Naive B cell (primary cell): ENCODE measurements at places on chromosomes 11 and 22. TPM values are rescaled to one million over a fixed set of nuclear protein-coding genes. Genes with fewer than 3 reads are reported as not detected.

Gene LRRC10B
- polyA plus RNA-seq = not detected

- DNase-seq = no peak
These were observed 12.8 kb upstream of the SCGB1A1 start for GRCh38 chr11:62406034-62406433.

Gene SLC22A6
- polyA plus RNA-seq = not detected

Gene OR51I1
- not detected for polyA plus RNA-seq

DNA sequence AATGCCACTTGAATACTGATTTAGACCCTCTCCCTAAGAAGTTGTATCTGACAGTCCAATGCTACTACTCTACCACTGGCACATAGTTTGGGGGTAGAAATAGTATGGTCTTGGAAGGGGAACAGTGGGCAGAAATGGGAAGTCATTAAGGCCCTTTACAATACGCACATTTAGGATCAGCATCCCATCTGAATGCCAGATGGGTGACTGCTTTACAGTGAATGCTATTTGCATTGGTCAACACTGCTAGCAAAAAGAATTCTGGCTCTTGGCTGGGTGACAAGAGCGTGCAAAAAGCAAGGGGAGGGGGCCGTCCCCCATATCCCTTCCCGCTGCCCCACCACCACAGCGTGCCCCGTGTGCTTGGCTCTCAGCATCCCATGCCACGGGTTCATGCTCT lies 104.7 kb upstream of the BID start:
- no peak for DNase-seq

Gene TESMIN
- 1.6 TPM for polyA plus RNA-seq

Gene JAML
- polyA plus RNA-seq = 6.6 TPM

DNA sequence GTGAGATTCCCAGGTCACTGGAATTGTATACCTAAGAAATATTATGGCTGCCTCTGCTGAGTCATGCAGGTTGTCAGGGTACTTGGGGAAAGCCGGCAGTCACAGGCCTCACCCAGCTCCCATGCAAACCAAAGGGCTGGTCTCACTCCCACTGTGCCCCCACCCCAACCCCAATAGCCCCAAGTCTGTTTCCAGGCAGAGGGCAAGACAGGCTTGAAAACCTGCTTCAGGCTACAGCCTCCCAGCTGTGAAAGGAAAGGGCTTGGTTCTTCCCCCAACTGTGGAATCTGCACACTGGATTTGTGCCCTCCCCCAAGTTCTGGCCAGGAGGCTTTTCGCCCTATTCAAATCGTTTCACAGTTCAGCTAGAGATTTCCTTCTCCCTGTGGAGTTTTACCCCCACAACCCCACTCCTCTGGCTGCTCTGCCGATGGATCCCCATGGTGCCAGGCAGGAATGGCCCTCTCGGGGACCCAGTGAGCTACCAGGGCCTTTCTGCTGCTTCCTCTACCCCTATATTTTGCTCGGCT lies 37.0 kb upstream of the ABTB2 start:
- DNase-seq = no peak

DNA sequence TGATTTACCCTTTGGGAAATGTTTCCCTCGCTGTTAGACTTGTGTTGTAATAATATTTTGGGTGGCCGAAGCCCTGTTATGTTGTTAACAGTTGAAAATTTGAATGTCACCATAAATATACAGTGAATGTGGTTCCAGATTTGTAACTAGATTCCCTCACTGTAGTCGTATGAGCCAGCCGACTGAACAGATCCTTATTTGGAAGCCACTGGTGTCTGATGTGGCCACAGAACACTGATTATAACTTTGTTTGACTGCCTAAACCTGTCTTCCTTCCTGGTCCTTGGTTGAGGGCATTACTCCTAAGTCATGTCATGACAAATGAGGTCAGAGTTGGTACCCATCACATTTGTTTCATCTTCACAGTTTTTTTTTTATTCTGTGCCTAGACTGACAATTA lies 45.4 kb downstream of the YAP1 start:
- no peak for DNase-seq

DNA sequence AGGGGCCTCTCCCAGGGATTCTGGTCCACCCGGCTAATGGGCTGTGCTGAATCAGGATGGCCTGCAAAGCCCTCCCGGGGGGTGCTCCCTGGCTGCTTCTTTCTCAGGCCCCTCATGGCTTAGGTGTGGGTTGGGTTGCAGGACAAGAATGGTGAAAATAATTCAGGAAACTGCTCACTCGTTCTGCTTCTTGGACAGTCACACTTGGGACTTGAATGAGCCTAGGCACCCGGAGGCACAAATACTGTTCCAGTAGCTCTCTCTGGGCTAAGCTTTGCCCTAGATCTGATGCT lies 83.2 kb downstream of the TRIM29 start:
- no peak for DNase-seq

DNA sequence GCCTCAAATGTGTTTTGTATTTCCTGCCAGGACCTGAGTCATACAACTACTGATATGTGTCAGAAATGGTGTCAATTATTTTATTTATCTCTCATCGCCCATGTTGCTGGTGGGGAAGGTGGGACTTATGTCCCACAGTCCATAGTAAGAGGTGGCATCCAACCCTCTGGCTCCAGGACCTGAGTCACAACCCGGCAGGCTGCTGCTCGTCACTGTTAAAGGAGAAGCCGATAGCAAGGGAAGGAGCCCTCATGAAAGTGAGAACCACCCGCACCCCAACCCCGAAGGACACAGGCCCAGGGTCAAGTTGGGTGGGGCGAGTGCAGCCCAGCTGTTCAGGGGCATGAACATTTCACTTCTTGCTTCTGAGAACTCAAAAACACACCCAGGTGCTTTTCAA lies 33.1 kb upstream of the TP53I11 start:
- DNase-seq = no peak

GRCh38 chr11:22666688-22667439 lies 453 bp downstream of the GAS2 start:
- DNase-seq = no peak

DNA sequence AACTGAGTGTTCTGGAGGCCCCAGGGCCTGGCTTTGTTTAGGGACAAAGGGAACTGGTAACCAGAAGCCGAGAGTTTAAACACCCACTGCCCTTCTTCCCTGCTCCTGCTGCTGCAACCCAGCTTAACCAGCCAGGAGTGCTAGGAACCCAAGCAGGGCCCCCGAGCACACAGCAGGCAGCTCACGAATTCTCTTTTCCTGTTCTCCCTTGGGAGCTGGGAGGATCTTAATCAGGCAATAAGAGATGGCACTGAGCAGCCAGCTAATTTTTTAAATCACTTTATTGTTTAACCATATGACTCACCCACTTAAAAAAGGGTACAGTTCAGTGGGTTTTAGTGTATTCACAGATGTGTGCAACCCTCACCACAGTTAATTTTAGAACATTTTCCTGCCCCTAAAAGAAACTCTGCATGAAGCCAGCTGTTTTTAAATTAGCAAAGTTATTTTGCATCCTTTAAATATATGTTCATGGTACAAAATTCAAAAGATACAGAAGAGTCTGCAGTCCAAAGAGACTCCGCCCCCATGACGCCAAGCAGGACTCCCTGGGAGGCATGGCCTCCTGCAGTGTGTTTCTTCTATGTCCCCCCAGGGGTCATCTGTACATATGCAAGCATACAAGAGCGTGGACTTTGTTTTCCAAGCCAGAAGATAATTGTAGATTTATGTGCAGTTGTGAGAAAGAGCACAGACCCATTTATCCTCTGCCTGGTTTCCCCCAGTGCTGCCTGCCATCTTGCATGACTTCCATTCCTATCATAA lies 18.9 kb upstream of the PPP6R3 start:
- no peak for DNase-seq

Gene SERHL2
- 8.4 TPM for polyA plus RNA-seq

GRCh38 chr11:125141686-125142535 lies 22.6 kb upstream of the PKNOX2 start:
- peak; percentile 50 for DNase-seq

DNA sequence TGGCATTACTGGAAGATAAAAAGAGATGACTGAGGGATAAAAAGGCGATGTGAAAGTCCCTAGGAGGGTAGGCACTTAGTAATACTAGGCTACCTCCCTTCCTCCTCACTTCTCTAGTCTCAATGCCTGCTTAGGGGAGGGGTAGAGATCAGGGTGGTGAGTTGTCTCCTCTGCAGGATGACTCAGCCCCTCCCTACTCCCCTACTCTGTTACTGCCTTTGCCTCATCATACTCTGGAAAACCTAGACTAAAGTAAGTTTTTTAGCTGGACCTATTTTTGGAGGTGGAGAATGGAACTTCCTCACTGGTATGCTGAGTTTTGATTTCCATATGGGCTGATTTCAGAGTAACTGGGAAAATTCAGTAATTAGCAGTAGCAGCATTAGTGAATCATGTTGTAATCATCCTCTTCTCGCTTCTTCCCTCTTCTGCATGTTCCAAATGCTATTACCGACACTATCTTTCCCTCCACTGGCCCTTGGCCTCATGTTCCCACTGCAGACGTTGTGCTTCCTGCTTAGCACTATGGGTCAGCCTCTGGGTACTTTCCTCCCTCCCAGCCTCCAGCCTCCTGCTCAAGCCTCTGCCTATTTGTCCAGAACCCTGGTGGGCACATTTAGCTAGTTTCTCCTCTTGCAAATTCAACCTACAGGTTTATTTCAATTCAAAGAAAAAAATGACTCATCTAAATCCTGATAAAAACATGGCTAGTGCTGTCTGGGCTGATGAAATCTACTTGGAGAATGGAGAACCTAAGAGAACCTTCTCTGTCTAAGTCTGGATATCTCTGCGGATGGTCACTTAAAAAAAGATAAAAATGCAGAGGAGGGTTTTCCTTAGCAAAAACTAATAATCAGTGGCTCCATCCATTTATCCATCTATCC lies 281.7 kb downstream of the ST3GAL4 start:
- no peak for DNase-seq

- DNase-seq = no peak
These were observed 67.8 kb downstream of the MIAT start for GRCh38 chr22:26725012-26725676.

DNA sequence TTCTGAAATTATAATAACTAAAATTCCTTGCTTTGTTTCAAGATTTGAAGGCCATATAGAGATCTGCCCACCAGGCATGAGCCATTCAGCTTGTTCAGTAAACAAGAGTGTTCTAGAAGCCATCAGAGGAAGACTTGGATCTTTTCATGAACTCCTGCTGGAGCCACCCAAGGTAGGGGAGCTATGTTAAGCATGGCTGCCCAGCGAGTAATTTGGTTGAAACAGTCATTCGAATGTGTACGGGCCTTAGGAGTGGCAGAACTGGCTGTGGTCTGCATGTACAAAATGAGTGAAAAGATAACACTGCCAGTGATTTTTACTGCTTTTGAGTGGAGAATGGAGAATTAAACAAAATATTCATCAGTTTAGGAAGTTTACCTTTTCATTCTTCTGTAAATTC lies 103.7 kb downstream of the PPP6R3 start:
- DNase-seq = no peak

- no peak for DNase-seq
These were observed 852.6 kb downstream of the TBC1D22A start for GRCh38 chr22:47615051-47615450.

DNA sequence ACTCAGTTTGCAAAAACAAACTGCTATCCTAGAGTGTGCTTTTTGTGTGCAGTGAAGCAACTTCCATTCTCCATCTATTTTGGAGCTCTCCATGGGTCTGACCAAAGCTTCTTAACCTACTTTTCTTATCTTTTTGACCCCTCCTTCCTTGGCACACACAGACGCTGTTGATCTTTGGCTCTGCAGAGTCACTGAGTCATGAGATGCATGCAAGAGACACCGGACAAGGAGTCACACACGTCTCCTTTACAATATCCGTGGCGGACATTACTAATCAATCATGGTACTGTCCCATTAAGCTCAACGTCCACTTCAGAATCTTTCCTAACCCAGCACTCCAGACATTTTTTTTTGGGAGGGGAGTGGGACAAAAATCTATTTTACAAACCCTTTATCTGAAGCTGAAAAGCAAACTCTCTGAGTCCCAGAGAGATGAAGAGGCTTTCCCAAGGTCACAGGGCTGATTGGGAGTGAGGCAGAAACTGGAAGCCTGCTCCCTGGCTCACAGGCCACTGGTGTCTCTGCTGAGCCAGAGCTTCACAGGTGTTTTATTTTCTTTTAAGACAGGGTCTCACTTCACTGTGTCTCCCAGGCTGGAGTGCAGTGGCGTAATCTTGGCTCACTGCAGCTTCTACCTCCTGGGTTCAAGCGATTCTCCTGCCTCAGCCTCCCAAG lies 165.8 kb upstream of the SYT13 start:
- no peak for DNase-seq

Gene SHANK3
- polyA plus RNA-seq = not detected

Gene OR51B2
- not detected for polyA plus RNA-seq

- no peak for DNase-seq
These were observed 102.3 kb upstream of the CD44 start for GRCh38 chr11:35036639-35037038.

Gene DTX4
- polyA plus RNA-seq = 7.1 TPM

GRCh38 chr11:61955422-61956135 lies 5.4 kb downstream of the BEST1 start:
- DNase-seq = peak; percentile 31

- DNase-seq = no peak
These were observed 4.6 kb upstream of the PGGHG start for GRCh38 chr11:284105-285020.

GRCh38 chr11:36304351-36304750 lies 8.3 kb downstream of the PRR5L start:
- DNase-seq = no peak

Gene FAM180B
- not detected for polyA plus RNA-seq

Gene MAPK8IP1
- polyA plus RNA-seq = 0.13 TPM

Gene YPEL4
- not detected for polyA plus RNA-seq

DNA sequence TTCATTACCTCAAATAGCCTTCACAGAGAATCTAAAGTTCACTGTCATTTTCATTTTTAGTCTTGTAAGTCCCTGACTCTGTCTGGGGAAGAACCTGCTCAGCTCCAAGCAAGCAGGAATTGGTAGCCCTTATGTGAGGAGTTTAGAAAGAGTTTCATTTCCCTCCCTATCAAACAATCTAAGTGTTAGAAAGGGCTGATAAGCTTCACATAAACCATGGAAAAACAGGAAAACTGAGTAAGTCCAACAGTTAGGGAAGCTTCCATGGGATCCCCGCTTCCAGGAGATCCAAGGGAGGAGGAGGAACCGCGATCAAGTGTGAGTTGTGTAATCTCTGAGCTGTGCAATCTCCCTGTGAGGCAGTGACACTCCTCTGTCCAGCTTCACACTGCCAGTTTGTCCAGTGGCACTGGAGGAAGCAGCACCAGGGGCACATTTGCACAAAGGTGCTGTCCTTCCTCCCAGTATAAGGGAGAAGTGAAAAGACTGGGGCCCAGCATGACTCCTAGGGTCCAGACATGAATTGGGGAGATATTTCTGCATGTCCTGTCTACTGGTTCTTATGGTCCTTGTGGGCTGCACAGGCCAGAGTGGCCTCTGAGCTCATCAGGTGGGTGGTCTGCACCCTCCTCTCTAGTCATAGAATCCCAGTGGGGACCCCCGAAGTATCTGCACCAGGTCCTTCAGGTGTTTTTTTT lies 4.3 kb downstream of the PRAME start:
- DNase-seq = no peak

DNA sequence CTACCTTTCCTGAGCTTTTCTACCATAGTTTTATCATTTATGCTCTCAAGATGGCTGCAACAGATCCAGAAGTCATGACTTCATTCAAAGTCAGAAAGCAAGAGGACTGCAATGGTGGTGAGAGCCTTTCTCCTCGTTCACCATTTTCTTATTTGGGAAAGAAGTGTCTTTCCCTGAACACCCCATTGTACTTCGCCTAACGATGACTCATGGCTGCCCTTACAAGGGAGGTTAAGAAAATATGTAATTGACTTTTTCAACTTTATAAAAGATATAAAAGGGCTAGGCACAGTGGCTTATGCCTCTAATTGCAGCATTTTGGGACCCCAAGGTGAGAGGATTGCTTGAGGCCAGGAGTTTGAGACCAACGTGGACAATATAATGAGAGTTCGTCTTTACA lies 541.7 kb downstream of the METTL15 start:
- no peak for DNase-seq

Gene TBRG1
- polyA plus RNA-seq = 37.3 TPM
